ENCODE measurements at places on chromosomes 3 and 15.
A peak's percentile ranks its signal among the peaks of the same experiment; 100 is the strongest.

GRCh38 chr3:8500989-8501370 is 643 bp upstream of the LMCD1 start:
- DNase-seq: no peak

GRCh38 chr3:53694046-53694445 is 152.2 kb downstream of the CHDH start:
- no peak for DNase-seq

DNA sequence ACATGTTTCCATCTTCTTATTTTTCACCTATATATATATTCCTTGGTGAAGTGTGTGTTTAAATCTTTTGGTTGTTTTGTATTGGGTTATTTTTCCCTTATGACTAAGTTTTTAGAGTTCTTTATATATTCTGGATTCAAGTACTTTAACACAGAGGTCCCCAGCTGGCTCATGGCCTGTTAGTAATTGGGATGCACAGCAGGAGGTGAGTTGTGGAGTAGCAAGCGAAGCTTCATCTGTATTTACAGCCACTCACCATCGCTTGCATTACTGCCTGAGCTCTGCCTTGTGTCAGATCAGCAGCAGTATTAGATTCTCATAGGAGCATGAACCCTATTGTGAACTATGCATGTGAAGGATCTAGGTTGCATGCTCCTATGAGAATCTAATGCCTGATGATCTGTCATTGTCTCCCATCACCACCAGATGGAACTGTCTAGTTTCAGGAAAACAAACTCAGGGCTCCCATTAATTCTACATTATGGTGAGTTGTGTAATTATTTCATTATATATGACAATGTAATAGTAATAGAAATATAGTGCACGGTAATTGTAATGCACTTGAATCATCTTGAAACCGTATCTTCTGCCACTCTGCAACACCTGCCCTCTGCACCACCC is 151.6 kb downstream of the RSRC1 start:
- no peak for DNase-seq

DNA sequence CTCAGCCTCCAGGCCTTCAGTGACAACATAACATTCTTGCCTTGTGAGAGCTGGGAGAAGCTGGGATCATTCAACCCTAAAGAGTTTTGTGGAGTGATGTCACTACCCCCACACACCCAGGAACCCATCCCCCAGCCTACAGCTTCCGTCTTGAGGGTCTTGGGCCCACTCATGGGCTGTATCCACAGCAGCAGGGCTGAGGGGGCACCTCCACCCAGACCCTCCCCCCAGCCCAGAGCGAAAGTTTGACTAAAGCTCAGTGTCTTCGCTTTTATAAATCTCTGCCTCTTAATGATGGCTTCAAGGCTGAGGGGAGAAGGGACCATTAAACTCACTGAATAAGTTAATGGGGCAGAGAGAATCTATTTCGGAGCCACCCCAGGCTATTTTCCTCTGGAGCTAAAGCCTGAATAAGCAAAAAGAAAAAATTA is 23.8 kb downstream of the NTRK3 start:
- no peak for DNase-seq

DNA sequence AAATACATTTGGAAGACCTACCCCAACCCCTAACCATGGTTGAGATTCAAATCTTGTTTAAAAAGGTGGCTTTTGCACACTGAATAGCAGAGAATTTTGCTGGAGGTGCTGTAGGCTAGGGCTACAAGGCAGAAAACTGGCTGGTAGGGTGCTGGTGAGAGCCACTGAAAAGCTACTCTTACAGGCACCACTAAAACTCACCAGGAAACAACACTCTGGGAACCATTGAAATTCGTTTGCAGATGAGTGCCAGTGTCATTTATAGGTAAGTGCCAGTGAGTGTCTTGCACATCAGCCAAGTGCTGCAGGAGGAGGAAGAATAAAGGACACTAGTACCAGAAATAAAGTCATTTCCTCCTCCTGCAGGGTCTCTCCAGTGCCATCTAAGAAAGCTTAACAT is 610.2 kb downstream of the ZNF385D start:
- DNase-seq: no peak

DNA sequence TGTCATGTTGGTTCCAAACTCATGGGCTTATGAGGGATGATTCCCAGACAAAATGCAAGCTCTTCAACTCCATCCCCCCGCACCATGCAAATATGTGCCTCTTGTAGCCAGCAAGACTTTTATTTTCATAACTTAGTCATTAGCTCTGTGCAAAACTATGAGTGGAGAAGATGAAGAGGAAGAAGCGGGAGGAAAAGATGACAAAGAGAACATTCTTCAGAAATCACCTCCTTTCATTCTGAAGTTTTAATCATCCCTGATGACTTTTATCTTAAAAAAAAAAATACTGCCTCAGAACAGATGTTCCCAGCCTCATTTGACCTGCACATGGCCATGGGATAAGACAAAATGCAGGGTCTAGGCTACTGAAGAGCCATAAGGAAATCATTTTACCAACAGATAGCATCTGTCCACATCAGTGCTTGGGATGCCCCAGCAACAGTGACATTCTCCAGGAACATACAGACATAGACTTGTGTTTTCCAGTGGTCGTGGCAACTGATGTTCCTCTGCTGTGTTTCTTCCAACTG is 145.5 kb downstream of the WNT5A start:
- DNase-seq: peak; percentile 67

DNA sequence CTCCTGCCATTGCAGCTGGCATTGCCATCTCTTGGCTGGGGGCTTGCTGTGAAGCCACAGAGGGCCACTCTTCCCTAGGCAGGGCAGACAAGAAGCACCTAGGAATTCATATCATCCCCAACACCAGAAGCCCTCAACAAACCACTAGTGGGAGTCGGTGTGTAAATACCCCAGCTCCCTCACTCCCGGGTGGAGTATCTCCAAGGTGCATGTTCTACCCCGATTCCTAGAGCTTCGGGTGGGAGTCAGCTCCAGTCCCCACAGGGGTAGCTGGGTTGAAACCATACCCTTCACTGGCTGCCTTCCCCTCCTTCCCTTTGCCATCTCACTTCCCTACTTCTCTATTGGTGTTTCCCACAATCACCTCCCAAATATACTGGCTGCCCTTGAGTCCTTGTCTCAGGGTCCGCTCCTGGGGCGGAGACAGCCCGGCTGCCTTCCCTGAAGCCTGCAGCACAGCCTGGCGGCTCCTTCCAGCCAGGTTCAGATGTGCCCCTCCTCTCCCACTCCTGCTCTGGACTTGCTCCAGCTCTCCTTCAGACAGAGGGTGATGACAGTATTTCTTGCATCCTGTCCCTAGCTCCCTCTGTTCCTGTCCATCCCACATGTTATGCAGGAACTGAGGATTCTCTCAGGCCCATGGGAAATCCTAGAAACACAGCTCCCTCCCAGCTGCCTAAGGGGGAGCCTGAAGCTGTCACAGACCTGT is 33.3 kb downstream of the FAM3D start:
- DNase-seq: no peak

DNA sequence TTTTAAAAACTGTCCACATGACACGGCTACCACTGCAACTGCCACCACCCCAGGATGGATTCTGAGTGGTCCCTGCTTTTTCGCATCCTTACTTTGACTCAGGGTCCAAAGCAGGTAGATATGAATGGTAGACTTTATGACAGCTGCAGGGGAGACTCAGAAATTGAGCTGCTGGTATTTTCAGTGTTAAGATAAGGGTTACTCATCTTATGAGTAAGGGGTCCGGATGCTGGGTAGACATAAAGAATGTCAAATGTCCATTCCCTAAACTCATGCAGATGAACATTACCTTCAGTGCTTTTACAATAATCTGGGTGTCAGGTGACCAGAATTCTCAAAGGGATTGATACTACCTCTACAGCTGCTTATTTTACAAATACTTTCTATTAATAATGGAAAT is 25.9 kb upstream of the BBX start:
- no peak for DNase-seq

GRCh38 chr3:185489462-185489861 is 9.4 kb downstream of the TMEM41A start:
- DNase-seq: no peak

DNA sequence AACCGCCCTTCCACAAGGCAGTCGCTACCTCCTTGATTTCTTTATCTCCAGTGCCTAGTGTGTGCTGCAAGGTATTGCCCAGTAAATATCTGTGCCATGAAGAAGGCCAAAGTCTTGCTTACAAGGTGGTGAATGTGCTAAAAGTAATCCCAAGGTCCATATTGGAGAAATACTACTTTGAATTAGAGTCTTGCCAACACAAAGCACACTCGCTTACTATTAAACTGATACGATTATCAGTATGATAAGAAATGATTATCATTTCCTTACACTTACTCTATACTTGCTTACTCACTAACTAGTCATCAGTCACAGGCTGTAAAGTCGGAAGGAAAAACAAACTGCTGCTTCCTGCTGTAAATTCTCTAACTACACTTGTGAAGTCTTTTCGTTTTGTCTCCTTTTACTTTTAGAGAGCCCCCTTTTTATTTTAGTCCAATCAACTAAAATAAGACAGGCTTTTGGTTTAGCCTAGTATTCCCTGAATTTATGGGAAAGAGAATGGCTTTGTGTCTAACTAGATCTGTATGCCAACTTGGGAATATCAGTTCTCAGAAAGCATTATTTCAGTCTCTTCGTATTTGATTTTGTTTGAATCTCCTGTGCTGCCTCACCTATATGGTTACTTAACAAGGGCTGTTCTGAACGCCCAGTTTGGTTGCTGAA is 107.1 kb upstream of the TSC22D2 start:
- no peak for DNase-seq

DNA sequence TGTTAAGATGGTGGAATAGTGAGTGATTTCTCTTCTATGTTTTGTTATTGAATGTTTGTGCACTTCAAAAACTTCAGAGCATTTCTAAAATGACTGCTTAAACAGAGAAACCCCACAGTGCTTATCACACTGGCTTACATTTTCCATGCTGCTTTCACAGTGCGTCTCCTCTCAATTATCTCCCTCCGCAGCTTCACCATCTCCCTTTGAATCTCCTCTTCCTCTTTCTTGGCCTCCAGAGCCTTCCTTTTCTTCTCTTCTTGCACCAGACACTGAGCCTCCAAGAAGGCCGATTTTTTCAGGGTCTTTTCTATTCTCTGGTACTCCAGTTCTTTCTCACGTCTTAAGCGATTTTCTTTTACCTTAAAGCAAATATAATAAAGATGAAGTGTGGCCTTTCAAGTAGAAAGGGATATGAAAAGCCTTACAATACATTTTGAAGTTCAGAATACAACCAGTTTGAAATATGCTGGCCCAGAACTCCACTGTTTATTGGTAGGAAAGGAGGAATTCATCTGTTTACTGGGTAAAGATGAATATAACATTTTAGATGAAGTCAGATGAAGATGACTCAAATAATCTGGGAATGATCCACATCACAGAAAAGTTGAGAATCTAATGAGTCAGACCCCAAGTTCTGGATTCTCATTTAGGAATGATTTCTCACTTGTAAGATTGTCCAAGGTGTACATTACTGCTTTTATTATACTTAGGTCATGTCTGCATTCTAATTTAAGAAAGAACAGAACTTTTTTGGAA is 21.4 kb downstream of the CCDC191 start:
- DNase-seq: peak; percentile 19

GRCh38 chr3:100810671-100811070 is 101.4 kb downstream of the TFG start:
- peak; percentile 22 for DNase-seq

GRCh38 chr15:40944510-40945296 is 8.6 kb upstream of the CHAC1 start:
- no peak for DNase-seq

- DNase-seq: no peak
Observed at GRCh38 chr3:66496746-66497145, 4.1 kb downstream of the LRIG1 start.

- DNase-seq: no peak
Observed at GRCh38 chr3:128486205-128486628, 6.8 kb downstream of the GATA2 start.

DNA sequence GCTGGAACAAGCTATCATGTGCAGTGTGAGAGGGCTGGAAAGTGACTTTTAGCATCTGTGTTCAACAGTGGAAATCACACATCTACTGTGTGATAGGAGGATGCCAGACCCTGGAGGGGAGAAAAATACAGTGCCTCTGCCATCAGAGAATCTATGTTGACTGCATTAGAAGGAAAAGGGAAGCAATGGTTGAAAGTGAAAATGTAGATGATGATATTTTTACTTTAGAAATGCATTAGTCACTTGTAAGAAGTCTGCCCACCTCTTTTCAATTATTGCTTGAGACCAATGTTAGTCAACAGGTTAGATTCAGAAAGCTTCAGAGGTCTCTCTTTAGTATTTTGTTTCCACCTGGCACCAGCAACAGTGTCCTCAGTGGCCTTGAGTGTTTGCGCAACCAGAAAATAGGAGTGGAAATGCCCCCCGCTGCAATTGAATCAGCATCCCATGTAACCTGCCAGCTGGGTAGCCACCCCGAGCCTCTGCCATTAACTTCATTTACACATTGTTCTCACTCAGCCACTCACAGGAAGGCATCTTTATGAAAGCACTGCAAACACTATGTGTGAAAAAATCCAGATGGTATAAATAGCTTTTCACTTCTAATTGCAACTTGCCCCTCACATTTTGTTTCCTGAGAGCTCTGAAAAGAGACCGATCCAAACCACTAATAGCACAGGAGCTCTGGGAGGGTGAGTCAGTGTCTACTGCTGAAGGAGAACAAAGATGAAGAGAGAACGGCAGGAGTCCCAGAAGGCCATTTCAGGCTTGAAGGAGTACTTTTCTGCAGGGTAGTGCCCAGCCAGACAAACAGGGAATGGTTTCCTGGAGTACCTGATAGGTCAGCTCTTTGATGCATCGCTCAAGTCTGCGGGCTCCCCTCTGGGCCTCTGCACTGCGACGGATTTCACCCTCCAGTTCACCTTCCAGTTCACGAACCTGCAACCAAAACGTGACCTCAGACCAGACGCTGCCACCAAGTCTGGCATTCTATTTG is 92.1 kb downstream of the HHLA2 start:
- no peak for DNase-seq

DNA sequence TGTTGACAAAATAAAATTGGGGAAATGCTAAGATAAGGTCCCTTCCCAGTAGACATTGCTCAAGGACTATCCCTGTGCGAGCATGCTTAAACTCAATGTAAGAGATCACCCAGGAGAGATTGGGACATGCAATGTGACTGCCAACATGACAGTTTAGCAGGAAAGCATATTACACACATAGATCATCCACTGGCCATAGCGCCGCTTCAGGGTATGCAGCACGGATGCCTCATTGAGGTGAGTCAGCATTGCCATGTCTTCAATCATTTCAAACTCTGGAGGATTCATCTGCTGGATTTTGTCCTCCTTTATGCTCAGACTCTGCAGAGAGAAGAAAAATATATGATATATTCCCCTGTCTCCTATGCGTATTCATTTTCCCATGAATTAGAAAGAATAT is 8.9 kb downstream of the MYH15 start:
- no peak for DNase-seq

DNA sequence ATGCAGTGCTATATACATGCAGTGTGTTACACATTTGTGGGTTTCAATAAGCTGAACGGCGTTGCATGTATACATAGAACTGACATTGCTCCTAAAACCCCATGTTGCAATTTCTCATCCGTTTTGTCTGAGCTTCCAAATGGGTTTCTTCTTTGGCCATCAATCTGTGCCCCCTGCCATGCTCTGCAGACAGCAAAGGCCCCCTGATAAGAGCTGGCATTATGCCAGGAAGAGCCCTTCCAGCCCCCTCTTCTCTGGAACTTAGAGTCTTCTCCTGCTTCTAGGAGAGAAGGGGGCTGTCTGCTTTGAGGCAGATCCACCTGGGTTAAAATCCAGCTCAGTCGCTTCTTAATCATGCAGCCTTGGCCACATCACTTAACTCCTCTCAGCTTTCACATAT is 254.0 kb downstream of the SLCO3A1 start:
- DNase-seq: no peak
